ENCODE measurements at places on chromosomes 7 and 10. TPM values are rescaled to one million over a fixed set of nuclear protein-coding genes. Genes with fewer than 3 reads are reported as not detected.

The IFIT1B gene
- total RNA-seq, result not detected

The FOXP2 gene
- total RNA-seq, result 2.4 TPM

The ATRNL1 gene
- 137 TPM for total RNA-seq

The CALHM1 gene
- not detected for total RNA-seq

The SLC16A9 gene
- total RNA-seq, result 4.9 TPM

The ACSM6 gene
- total RNA-seq, result not detected

All from Caki2 (cell line).